GM03348 (cell line): ENCODE measurements at places on chromosomes 16 and 17.

GRCh38 chr16:14539156-14539555, 90.9 kb downstream of the PARN start:
- DNase-seq, result peak; percentile 20

DNA sequence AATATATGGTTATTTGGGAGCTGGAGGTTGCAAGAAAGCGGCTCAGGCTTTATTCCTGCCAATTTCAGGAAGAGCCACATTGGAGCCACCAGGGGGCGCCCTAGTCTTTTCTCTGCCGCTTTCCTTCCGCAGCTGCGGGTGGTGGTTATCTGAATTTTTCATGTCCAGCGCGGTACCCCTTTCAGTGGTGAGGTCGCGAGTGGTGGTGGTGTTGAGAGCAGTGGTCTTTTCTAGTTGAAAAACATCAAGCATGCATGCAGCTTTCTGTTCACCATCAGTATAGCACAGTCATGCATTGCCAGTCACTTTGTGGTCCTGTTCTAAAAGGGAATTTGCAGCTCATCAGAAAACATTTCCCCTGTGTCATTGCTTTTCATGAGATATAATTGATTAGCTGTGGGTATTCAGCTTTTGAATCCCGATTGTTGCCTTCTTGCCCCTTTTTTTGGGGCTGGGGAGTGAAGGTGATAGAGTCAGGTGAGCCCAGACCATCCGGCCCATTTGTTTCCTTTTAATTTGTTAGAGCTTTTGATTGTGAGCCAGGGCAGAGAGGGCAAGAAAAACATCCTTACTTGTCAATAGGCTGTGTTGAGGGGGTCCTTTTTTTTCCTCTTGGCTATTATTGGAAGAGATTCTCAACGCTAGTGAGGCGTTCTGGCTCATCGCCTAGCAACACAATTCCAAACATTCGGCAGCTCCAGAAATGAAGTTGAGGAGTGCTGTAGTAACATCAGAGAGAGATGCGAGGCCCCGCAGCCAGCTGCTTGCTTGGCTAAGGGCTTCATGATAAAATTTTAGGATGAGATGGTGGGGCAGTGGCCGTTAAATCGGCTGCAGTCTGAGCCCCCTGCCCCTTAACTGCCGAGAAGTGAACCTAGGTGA, 119.0 kb downstream of the SNX29 start:
- peak; percentile 78 for DNase-seq

GRCh38 chr17:64418506-64419339, 28.1 kb upstream of the PECAM1 start:
- DNase-seq, result peak; percentile 76

- DNase-seq, result peak; percentile 78
Observed at GRCh38 chr17:489758-490329, 137.2 kb upstream of the RPH3AL start.

- no peak for DNase-seq
Observed at GRCh38 chr17:77757561-77757898, 201.0 kb upstream of the TNRC6C start.

DNA sequence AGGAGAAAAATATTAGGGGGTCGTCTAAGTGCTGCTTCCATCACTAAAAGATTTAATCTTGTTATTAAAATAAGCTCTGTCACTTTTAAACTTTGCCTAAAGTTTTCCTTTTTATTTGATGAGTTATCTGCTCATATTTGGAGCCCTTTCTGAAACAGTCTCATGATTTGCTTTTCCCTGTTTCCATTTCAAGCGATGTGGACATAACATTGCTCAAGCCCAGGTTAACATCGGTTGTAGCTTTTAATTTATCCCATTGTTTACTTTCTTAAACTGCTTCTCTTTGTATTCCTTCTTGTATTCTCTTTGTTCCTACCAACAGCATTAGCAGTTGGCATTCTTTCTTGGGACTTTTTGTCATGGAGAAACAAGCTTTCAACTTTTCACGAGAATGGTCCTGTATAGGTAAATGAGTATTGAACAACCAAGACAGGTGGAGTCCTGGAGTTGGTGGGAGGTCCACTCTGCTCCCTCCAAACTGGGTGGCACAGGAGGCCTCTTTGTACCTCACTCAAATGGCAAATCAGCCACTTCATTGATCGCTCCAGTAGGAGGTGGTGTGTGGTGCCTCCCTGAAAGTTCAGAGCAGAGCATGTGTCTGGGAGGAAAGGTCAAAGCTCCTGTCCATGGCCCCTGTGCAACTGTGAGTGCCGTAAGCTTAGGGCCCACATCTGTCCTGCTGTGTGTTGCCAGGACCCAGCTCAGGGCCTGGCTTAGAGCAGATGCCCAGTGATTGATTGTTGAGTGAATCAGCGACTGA, 107.0 kb downstream of the CYLD start:
- DNase-seq, result no peak

GRCh38 chr16:83550183-83550569, 257.6 kb upstream of the HSBP1 start:
- DNase-seq, result no peak

DNA sequence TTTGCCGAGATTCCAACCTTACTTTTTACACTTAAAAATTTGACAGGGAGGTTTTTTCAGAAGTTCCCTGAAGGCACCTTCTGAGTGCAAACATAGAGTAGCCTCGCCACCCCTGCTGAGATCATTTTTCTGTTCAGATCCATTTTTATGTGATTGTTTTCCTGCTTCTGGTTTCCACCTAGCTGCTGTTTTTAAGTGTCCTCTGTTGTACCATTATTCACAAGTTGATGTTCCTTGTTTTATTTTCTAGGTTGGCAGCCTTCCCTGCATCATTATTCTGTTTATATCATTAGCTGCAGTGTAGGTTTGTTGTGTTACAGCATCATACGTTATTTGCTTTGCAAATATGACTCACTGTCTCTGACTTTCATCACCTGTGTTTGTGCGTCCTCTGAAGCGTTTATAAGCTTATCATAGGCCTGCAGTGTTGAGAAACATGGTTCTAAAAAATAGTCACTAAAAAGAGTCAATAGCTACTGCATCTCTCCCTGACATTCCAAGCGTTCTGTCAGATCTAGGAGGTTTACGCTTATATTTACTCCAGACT, 116.9 kb upstream of the CLEC3A start:
- no peak for DNase-seq

DNA sequence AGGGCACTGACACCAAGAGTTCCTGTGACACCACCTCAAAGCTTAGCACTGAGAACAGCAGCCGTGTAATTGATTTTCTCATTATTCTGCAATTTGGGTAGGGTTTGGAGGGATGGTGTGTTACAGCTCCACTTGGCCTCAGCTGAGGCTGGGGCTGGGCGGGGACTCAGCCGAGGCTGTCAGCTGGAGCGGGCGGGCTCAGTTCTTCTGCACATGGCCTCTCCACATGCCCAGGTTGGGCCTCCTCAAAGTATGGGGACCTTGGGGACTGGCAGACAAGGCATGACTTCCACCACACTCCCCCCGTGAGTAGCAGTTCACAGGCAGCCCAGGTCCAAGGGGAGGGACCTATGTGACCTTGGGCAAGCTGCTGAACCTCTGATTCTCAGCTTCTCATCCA, 171.5 kb downstream of the IRF8 start:
- DNase-seq, result no peak

GRCh38 chr17:59366040-59366757, 34.7 kb downstream of the YPEL2 start:
- no peak for DNase-seq

DNA sequence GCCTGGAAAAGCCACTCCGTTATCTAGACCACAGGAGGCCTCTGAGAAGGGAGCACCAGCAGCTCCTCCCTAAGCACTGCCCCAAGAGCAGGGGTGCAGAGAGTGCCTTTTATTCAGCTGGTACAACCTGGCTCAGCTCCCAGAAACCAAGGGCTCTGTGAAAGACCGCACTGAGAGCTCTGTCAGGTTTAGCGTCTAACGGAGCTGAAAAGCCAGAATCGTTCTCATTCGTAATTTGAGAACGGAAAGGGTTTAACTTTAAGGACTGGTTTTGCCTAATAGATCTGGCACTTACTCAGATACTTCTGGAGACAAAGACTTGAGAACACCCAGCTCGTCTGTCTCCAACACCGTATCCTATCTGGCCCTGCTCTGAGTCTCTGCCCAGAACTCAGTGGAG, 13.5 kb downstream of the MPG start:
- no peak for DNase-seq

- no peak for DNase-seq
Observed at GRCh38 chr16:69113216-69113615, 7.8 kb downstream of the HAS3 start.

DNA sequence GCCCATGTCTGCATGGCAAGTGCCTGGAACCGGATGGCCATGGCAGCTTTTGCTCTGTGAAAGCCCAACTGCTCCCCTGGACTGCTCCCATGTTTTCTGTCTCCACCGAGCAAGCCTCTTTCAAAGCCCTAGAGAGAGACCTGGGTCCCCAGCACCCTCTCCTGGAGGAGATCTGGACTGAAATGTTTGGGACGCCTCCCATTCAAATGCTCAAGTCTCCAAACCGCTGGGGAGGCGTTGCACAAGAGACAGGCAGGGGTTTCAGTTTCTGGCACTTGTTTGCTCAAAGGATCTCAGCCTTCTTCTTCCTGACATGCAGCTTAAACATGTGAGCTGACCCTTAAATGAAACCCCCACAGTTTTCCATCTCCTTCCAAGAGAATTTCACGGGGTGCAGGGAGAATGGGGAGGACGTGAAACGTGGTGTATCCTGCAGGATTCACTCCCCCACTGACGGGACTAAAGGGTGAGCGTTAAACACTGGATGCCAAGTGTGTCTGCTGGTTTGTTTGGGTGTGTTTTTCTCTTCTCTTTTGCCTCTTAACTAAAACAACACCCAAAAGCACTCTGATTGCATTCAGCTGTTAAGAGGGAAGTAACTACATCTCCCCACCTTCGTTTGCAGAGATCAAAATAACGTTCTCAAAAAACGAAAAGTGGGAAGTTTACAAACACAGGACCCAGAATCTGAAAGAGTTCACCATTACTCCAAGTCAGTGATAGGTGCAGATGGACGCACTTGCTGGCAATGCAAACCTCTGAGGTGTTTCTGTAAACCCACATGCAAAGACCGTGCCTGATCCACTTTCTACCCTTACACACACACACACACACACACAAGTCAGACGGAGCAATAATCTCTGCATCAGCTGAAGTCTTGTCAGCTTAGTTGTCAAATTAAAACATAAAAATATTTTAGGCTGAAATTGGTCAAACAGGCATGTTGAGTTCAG, 256.9 kb downstream of the C16orf95 start:
- DNase-seq, result peak; percentile 39

- no peak for DNase-seq
Observed at GRCh38 chr16:11161974-11162373, 94.0 kb downstream of the SOCS1 start.

DNA sequence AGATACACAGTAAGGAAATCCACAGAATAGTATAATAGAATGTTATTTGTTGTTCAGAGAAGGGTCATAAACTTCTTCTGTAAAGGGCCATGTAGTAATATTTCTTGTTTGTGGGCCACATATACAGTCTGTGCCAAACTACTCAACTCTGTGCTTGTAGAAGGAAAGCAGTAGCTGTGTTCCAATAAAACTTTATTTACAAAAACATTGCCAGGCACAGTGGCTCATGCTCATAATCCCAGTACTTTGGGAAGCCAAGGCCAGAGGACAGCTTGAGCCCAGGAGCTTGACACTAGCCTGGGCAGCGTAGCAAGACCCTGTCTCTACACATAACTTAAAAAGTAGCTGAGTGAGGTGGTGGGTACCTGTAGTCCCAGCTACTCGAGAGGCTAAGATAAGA, 612.8 kb upstream of the PSMD7 start:
- DNase-seq, result no peak

DNA sequence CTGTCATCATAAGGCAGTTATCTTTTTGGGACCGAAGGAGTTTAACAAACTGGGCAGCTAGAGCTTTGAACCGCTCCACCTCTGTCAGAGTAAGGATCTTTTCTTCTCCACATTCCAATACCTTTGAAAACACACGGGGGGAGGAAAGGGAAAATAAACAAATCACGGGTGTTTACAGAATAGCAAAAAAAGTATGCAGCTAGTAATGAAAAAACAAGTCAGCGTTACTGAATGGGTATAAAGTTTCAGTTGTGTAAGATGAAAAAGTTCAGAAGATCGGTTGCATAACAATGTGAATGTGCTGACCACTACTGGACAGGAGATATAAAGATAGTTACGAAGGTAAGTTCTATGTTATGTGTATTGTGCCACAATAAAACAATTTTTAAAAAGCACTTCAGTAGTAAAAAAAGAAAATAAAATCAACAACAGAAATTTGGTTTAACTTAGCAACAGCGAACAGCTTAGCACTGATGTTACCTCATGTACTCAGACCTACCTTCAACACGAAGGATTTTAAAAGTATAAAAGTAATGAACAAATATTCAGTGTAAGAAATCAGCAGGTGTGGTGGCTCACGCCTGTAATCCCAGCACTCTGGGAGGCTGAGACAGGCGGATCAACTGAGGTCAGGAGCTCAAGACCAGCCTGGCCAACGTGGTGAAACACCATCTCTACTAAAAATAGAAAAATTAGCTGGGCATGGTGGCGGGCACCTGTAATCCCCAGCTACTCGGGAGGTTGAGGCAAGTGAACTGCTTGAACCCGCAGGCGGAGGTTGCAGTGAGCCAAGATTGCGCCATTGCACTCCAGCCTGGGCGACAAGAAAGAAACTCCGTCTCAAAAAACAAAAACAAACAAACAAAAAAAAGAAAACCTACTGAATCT, 34.3 kb downstream of the MARF1 start:
- DNase-seq, result no peak

DNA sequence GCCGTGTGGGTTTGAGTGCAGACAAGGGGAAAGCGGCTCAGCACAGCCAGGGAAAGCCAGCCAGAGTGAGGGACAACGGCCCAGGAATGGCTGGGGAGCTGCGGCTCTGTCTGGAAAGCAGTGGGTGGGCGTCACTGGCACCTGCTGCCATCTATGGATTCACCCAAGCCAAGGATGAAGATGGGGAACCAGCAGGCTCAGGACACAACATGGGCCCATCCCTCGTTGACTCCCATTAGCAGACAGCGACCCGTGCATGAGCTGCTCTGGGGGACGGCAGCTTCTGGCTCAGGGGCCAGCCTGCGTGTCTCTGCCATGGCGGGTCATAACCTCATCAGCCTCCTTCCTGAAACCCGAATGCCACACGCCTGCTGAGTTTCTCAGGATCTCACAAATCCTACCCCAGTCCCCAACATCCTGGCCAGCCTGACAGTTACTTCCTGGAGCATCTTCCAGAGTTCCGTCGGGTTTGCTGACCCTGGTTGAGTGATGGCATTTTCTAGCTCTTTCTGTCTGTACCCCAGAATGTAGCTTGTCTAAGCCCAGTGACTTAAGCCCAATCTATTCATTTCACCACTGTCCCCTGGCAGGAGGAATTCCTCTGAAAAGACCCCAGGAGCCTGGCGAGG, 50.7 kb downstream of the SLC7A5 start:
- DNase-seq, result no peak

DNA sequence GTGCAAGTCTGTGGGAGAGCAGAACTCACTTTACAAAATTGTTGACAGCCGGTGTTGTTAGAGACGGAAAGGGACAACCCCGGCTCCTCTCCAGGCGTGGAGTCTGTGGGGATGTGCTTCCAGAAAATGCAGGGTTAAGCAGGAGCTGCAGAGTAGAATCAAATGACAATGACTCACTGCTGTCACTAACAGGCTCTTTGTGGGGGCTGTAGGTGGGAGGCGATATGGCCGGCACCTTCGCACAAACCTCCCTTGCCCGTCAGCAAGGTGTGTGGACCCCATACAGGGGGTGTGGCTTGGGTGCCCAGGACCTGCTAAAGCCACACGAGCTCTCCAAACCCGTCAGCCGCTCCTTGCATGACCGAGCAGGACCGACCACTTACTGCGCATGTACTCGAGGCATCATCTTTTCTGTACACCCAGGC, 5.8 kb downstream of the PDK2 start:
- DNase-seq, result no peak
